ENCODE measurements at places on chromosomes 1 and 21. TPM values are rescaled to one million over a fixed set of nuclear protein-coding genes. Genes with fewer than 3 reads are reported as not detected.

ASCL5 gene
- total RNA-seq: not detected

MYCL gene
- 2.0 TPM for total RNA-seq

DNA sequence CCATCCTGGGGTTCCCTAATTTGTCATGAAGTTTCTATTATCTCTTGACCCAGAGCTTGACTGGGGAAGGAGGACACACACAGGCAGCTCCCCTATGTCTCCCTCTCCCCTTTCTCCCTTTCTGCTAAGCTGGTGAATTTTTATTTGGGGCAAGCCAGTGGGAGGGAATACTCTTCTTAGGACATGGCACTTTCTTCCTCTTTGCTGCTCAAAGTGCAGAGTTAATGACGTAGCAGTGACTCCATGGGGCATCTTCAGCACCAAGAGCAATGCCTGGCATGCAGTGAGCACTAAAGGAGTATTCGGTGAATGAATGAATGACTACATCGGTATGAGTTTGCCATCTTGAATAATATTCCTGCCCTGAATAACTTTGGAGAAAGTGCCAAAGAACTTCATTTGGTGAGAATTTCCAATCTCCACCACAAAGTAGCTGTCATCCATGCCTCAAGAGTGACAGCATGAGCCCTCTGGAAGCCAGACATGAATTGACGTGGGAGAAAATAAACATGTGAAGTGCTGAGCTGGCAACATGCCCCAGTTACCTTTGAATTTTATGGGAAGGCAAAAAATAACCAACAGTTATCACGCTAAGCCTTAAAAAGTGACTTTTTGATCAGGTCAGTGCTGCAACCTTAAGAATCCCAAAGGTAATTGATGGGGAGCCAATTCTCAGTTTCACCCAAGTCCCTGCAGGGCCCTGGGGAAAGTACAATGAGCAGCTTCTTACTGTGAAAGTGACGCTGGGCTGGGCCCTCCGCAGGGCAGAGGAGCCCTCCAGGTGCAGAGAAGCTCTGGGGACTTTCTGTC lies 22.1 kb upstream of the ATF3 start:
- H3K4me1 ChIP-seq: no peaks in the 10 kb centered on the region
- H3K27ac ChIP-seq: no peak overlapping the region
- H3K36me3 ChIP-seq: no peaks in the 10 kb centered on the region
- H3K4me3 ChIP-seq: no peak overlapping the region
- DNase-seq: no peak

GRCh38 chr1:227563324-227564201 lies at the start of gene ZNF678:
Gene ZNF678, plus strand, starts transcription at chr1:227563556. Its CDS starts 87,436 bp downstream, at chr1:227650992.
- peak within 1 kb of the TSS; percentile 96 for H3K27ac ChIP-seq
- H3K36me3 ChIP-seq: peaks cover 3% of the 10 kb centered on the region
- H3K4me3 ChIP-seq: peak within 1 kb of the TSS; percentile 90
- no peaks in the 10 kb centered on the region for H3K27me3 ChIP-seq
- peaks cover 6% of the 10 kb centered on the region for H3K4me1 ChIP-seq
- DNase-seq: peak; percentile 77

NECTIN4 gene
- not detected for total RNA-seq

GRCh38 chr1:48093696-48094528 lies 96.7 kb upstream of the TRABD2B start:
- peak; percentile 38 for DNase-seq
- H3K27me3 ChIP-seq: peaks cover 13% of the 10 kb centered on the region
- H3K4me1 ChIP-seq: no peaks in the 10 kb centered on the region
- H3K27ac ChIP-seq: no peak overlapping the region

FCGR2B gene
- total RNA-seq: 0.15 TPM

HFM1 gene
- 0.39 TPM for total RNA-seq

CGN gene
- total RNA-seq: 10.2 TPM

DNA sequence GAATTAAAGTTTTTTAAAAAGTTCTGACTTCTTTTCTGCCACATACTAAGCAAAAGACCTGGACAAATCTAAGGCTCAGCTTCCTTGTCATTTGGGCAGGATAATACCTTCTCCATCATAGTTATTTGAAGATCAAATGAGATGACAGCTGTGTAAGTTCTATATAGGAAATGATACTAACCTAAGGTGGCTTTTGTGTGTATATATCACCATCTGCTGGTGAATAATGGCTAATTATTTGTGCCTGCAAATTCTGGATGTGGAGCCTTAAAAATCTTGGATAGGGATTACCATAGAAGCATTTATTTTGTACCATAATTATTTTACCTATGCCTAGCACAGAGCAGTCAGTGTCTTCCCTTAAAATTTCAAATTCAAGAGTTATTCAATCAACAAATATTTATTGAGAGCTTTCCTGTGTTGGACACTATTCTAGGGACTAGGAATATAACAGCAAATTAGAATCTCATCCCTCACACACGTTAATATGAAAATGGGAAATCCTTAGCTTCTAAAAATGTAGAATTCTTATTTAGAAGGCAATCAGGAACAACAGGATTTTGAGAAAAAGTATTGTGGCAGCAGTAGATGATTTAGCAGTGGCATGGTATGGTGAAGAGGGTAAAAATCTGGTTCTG lies 89.8 kb downstream of the TMEM200B start:
- H3K27ac ChIP-seq: no peak overlapping the region
- H3K4me1 ChIP-seq: no peaks in the 10 kb centered on the region
- H3K27me3 ChIP-seq: no peaks in the 10 kb centered on the region
- DNase-seq: peak; percentile 30
- no peaks in the 10 kb centered on the region for H3K36me3 ChIP-seq

GRCh38 chr1:53306168-53306567 lies 21.7 kb downstream of the LRP8 start:
- no peak overlapping the region for H3K4me3 ChIP-seq
- peaks cover 4% of the 10 kb centered on the region for H3K4me1 ChIP-seq
- DNase-seq: no peak
- H3K36me3 ChIP-seq: no peaks in the 10 kb centered on the region

TMEM240 gene
- total RNA-seq: 4.1 TPM

- no peak overlapping the region for H3K4me3 ChIP-seq
- no peak overlapping the region for H3K27ac ChIP-seq
- no peak for DNase-seq
- no peaks in the 10 kb centered on the region for H3K27me3 ChIP-seq
- H3K4me1 ChIP-seq: no peaks in the 10 kb centered on the region
Observed at GRCh38 chr1:164630626-164631396, 71.8 kb downstream of the PBX1 start.

GRCh38 chr1:173023343-173023742 lies 27.4 kb downstream of the TNFSF18 start:
- DNase-seq: no peak
- no peaks in the 10 kb centered on the region for H3K36me3 ChIP-seq
- no peak overlapping the region for H3K4me3 ChIP-seq

DNA sequence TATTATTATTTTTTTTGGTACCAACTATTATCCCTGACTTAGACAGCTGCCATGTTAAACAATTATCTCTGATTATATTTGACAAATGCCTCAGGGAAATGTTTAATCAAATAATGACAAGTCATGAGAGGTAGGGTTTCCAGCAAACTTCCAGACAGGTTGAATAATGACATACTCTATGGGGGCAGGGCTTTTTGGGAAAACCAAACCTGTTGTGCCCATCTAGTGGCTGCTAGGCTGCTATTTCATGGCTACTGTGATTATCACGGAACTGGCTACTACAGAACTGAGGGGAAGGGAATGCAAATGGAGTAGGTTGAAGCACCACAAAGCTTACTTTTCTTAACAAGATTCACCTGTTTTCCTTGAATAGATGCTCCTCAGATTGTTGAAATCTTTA lies 77.6 kb downstream of the DUSP10 start:
- H3K4me1 ChIP-seq: no peaks in the 10 kb centered on the region
- H3K36me3 ChIP-seq: no peaks in the 10 kb centered on the region
- H3K4me3 ChIP-seq: no peak overlapping the region
- no peak overlapping the region for H3K27ac ChIP-seq
- no peak for DNase-seq

CR1L gene
- not detected for total RNA-seq

- peak overlapping the region; percentile 61 for H3K4me3 ChIP-seq
- no peaks in the 10 kb centered on the region for H3K27me3 ChIP-seq
- peak; percentile 66 for DNase-seq
- H3K4me1 ChIP-seq: peaks cover 16% of the 10 kb centered on the region
Observed at GRCh38 chr1:167720965-167721616, 691 bp upstream of the MPZL1 start.

RXFP4 gene
- 8.0 TPM for total RNA-seq

- no peak overlapping the region for H3K27ac ChIP-seq
- no peaks in the 10 kb centered on the region for H3K27me3 ChIP-seq
- no peaks in the 10 kb centered on the region for H3K4me1 ChIP-seq
- no peak for DNase-seq
Observed at GRCh38 chr1:15051882-15052528, 101.5 kb upstream of the TMEM51 start.

KCNA2 gene
- 1.1 TPM for total RNA-seq

PGLYRP4 gene
- not detected for total RNA-seq

TEX38 gene
- total RNA-seq: not detected

DNA sequence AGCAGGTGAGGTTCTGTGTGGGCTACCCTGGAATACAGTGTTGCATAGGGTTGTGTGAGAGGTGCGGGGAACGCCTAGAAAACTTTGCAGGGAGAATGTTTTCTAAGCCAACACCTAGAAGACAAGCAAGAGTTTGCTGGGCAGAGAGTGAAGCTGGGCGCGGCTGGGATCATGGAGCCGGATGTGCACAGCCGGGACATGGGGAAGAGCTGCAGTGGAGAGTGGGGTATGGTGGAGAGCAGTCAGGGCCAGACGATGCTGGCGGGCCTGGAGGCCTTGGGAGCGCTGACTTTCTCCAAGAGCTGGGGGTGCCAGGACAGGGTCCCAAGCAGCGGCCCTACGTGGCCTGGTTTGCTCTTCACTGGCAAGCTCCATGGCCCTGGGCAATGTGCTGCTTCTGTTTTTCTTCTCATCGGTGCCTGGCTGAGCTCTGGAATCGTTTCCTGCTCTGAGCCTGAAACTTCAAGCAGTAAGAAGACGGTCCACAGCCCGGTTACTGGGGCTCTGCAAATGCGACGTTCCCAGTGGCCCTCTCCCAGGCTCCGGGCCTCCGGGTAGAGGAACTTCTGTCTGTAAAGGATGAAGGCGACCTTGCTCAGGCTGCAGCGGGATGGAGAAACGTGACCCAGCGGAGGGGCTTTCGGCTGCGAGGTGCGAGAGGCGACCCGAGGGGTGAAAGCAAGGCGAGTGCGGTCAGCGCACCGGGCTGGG lies 51.9 kb upstream of the CD34 start:
- H3K4me1 ChIP-seq: no peaks in the 10 kb centered on the region
- peak overlapping the region; percentile 72 for H3K27ac ChIP-seq
- no peak for DNase-seq

SPATC1L gene
- total RNA-seq: 0.26 TPM

DNA sequence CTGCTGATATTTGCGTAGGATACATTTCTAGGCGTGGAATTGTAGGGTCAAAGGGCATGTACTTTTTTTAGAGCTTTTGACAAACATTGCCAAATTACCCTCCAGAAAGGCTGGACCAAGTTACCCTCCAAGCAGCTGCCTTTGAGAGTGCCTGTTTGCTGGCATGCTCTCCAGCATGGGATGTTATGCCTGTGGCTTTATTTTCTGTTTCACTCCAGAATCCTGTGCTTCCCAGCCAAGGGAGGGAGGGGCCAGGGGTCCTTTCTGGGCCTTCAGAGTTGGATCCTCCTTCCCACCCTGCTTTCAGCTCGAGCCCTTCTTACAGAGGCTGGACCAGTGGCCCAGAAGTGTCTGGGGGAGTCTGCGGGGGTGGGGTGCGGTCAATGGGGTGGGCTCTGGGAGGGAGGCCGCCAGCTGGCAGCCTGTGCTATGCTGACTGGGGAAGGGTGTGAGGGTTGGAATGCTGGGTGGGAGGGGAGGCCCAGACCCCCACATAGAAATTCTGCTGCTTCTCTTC lies 81.2 kb downstream of the EPHB2 start:
- no peaks in the 10 kb centered on the region for H3K27me3 ChIP-seq
- H3K27ac ChIP-seq: no peak overlapping the region
- no peaks in the 10 kb centered on the region for H3K4me1 ChIP-seq
- H3K4me3 ChIP-seq: no peak overlapping the region
- H3K36me3 ChIP-seq: no peaks in the 10 kb centered on the region

SMIM1 gene
- 35.5 TPM for total RNA-seq

DNA sequence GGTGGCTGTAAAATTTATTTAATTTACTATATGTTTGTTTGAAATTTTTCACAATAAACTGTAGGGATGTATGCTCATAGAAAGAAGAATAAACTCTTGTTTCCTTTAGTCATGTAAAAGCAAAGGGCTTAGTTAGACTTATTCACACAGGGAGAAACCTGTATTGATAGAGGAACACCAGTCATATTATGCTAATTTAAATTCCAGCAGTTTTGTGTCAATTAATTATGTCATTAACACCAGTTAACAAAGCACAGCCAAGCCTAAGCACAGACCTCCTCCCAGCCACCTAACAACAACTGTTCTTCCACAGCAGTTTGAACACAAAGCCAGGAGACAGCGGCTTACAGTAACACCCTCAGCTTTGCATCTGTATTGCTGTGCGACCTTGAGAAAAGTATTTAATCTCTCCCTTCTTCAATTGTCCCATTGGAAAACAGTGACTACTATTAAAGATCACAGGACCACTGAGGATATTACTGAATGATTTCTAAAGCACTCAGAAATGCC lies 260.8 kb upstream of the RRP15 start:
- no peaks in the 10 kb centered on the region for H3K4me1 ChIP-seq
- H3K36me3 ChIP-seq: no peaks in the 10 kb centered on the region
- no peak overlapping the region for H3K27ac ChIP-seq
- no peak overlapping the region for H3K4me3 ChIP-seq
- H3K27me3 ChIP-seq: no peaks in the 10 kb centered on the region
- DNase-seq: no peak

- no peaks in the 10 kb centered on the region for H3K4me1 ChIP-seq
- no peak overlapping the region for H3K27ac ChIP-seq
- H3K4me3 ChIP-seq: no peak overlapping the region
- DNase-seq: no peak
- no peaks in the 10 kb centered on the region for H3K27me3 ChIP-seq
Observed at GRCh38 chr1:11960715-11961114, 19.5 kb upstream of the MFN2 start.

DNA sequence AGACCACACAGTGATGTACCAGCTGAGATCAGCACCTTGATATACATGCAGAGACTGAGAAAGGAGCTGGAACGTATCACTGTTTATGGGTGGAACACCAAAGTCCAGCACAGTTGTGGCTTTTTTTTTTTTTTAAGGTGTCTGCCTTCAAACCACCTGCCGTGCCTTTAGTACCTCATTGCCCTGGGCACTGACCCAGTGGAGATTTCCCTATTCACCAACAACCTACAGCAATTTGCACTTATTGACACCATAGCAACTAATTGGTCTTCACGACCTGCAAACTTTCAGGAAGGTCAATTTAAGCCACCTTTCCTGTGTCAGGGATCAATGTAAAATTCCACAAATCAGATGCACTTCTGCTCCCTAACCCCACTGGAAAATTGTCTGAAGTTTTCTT lies 181.6 kb upstream of the ADGRL2 start:
- no peak overlapping the region for H3K27ac ChIP-seq
- DNase-seq: no peak
- H3K4me1 ChIP-seq: no peaks in the 10 kb centered on the region

DNA sequence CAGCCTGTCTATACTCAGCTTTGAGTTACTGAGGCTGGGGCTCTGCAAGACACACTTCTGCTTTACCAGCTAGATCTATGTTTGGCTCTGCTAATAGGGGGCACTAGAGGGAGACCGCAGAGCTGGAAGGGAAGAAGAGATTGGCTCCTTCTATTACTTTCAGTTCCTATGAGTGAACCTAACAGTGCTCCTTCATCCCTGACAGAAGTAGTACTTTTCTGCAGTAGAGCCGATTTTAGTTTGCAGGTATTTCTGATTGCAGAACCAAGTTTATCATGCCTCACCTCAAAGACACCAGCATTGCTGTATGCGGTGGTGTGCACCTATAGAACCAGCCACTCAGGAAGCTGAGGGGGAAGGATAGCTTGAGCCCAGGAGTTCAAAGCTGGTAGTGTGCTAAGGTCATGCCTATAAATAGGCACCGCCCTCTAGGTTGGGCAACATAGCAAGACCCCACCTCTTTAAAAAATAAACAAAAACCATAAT lies 5.7 kb upstream of the ZDHHC18 start:
- 0 out of 2 replicates have a peak, but pooled peaks cover 3% of the 10 kb centered on the region for H3K4me1 ChIP-seq
- H3K27ac ChIP-seq: no peak overlapping the region
- no peaks in the 10 kb centered on the region for H3K27me3 ChIP-seq

Data from Panc1 (cell line).